ENCODE measurements at places on chromosomes 3 and 15.

DNA sequence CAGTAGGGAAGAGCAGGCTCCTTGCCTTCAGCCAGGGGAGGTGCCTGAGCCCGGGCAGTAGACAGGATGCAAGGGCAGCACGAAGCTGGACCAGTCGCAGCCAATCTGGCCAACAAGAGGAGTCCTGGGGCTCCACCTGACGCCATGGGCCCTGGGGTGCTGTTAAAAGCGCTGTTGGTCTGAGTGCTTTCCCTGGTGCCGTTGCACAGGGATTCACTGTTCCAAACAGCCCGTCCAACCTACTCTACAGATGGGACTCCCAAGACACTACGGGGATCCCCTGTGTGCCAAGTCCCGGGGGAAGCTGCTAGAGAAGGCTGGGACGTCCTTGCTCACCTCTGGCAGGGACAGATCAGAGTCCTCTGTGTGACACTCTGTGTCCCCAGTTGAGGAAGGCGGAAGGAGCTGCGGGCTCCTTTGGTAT is 632 bp downstream of the CTSH start:
- no peak for DNase-seq

- DNase-seq: no peak
Measured at GRCh38 chr3:121794264-121794983, 40.4 kb downstream of the IQCB1 start.

- DNase-seq: no peak
Measured at GRCh38 chr15:91468871-91469580, 369.0 kb downstream of the SV2B start.

- DNase-seq: no peak
Measured at GRCh38 chr3:156473341-156473740, 81.6 kb downstream of the SSR3 start.

DNA sequence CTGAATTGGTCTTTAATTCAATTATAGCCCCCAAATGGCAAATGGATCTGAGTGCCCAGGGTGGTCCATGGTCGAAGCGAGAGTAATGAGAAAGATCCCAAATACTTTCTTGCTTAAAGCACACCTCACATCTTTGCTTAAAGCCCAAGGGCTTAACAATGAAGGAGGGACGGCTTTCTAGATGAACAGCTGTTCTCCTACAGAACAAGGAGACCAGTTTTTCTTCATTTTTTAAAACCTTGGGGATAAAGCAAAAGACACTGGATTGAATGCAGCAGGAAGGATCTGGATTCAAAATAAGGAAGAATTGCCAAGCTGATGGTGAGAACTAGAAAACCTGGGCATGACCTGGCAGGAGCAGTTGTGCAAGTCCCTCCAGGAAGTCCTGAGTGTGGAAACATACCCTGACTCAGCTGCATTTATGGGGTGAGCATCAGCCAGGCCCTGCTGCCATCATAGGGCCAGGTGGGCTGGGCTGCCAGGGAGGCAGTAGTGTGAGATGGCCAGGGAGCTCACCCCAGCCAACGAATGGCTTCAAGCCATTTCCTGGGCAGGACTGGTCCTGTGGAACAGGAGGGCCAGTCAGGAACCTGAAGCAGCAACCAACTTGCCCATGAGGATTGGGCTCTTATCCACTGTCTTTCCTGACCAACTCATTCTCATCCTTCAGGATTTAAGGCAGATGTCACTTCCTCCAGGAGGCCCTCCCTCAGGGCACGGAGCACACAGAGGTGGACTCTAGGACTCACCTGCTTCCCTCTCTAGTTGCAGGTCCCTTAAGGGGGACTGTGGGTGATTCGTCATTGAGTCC is 18.4 kb upstream of the RHCG start:
- DNase-seq: no peak

DNA sequence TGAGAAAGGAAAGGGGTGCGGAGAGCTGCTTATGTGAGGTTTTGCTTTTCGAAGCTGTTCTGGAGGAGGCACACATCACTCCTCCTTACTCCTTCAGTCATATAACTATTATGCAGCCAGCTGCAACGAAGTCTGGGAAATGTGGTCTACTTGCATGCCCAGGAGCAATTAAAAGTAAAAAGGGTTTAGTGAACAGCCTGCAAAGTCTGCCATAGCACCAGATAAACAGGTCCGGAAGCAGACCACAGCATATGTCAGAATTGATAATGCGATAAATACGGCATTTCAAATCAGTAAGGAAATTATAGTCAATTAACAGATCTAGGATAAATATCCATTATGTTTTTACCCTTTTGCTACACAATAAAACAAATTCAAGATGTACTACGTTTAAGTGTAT is 99.5 kb downstream of the POLR2M start:
- no peak for DNase-seq

DNA sequence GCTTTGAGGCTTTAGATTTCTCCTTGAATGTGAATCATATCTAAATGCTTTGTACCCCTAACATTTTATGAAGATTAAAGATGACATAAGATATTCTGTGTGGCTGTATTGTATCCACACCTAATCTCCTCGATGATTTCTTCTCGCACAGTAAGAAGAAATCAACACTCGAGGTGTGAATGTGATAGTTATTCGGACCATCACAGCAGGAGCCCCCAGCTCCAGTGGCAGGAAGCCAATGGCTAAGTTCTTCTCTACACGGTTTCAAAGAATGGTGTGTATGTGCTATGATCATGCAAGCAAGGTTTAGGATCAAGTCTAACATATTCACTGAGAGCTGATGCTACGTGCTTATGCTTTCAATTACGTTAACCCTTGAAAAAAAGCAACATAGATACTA is 271.0 kb downstream of the SUCLG2 start:
- no peak for DNase-seq

- no peak for DNase-seq
Measured at GRCh38 chr15:101204739-101205535, 46.9 kb downstream of the CHSY1 start.

DNA sequence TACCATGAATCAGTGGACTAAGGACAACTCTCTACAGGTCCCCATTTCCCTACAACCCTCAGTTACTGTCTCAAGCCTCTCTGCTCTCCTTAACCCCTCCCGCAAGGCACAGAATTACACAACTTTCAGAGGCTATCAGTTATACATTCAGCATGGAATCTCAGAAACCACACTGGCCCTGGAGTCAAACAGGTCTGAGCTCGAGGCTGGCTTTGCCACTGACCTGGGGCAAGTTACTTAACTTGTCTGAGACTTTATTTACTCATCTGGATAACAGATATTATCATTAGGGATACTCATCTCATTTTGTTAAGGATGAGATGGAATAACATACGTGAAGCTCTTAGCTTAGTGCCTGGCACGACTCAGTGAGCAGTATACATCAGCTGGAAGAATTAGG is 95.2 kb downstream of the WDR76 start:
- no peak for DNase-seq

DNA sequence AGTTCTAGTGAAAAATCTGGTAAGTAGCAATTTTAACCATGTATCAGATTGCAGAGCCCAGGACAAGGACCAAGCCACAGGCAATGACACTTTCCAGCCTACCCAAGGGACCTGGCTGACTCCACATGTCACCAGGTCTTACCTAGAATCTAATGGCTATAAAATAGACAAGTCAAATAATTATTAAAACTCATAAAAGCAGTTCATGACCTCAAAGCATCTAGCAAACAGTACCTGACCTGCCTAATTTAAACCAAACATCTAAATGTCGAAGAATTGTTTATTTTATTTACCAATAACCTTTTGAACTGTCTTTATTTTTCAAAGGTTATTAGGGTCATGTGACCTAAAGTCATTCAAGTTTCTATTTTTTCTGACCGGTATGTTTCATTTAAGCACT is 35.6 kb upstream of the MKRN3 start:
- no peak for DNase-seq

GRCh38 chr3:33949074-33949473 is 150.6 kb downstream of the PDCD6IP start:
- no peak for DNase-seq

DNA sequence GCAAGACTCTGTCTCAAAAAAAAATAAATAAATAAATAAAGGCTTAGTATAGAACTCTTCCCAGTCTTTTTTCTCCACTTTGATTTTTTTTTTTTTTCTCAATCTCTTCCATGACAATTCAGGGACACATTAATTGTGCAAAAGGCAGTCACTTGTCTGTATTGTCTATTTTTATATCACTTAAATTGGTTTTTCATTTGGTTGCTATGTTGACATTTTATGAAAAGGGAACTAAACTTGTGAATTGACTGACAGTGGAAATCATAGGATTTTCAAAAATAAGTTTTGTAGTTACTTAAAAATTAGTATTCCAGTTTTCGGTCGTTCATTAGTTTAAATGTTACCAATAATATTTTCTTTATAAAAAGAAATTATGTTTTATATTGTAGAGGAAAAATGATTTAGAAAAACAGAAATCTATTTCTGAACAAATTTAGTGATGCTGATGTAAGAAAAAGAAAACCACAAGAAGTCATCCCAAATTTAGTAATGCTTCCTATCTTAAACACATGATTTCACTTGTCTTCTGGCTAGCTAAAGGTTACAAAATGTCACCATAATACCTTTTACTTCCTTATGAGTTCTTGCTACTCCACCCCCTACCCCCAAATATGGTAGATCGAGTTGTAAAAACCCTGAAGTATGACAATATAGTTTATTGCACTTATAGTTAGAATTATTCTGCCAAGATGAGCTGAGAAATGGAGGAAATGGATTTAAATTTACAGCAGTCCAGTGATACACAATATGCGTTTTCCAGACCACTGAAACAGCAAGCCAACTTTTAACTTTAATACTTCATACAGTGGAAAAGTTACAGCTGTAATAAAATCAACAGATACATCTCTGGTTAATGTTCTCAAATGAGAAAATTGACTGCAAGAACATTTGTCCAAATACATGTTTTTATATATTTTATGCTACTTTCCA is 37.0 kb downstream of the PPARG start:
- no peak for DNase-seq

DNA sequence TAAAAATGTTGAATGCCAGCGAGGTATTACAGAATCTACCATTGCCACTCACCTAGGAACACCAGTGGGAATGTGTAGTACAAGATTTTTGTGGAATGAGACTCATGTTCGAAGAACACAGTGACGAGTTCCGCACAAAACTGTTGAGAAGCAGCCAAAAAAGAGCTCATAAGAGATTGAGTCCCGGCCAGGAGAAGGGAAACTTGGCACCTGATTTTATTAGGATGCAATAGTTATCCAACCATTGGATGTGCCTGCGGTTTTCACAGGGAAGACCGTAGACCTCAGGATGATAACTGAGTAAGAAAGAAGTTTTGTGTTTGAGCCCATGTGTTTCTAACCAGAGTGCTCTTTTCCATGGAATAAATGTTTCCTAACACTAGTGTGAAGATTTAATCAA is 88.9 kb downstream of the PTPRG start:
- DNase-seq: no peak

- DNase-seq: no peak
Measured at GRCh38 chr15:72865486-72865885, 81.9 kb upstream of the ADPGK start.

- DNase-seq: no peak
Measured at GRCh38 chr15:64991536-64992135, 1.9 kb upstream of the SPG21 start.

DNA sequence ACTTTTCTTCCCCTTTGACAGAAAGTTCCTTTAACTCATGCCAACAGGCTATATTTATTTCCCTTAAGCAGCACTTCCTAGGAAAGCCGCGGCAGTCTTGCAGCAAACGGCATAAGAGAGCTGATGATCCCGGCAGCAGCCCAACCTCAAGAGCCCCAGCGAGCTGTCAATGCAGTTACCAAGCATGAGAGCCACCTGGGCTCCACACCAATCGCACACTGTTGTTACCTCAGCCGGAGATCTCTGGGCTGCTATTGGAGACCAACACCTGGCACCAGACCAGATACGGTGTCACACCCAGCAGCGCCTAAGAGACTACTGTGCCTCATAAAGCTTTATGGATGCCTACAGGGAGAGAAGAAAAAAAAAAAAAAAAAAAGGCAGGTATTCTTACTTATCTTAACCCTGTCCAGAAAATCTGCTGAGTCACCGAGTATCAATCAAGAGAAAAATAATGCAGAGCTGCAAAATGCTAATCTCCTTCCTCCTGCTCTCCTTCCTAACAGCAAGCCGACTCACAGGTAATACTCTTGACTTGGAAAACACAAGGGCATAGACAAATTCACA is 11.7 kb downstream of the ABCC5 start:
- DNase-seq: peak; percentile 24

GRCh38 chr15:45645026-45645980 is 10.5 kb downstream of the SQOR start:
- no peak for DNase-seq

- no peak for DNase-seq
Measured at GRCh38 chr3:54046641-54047214, 75.6 kb upstream of the CACNA2D3 start.

GRCh38 chr3:35438101-35438500 is 201.2 kb upstream of the ARPP21 start:
- DNase-seq: no peak

All from GDM1 (cell line).